ENCODE measurements at places on chromosomes 3 and 15.

GRCh38 chr15:38508647-38509046 is 54.7 kb downstream of the FAM98B start:
- no peak for DNase-seq

GRCh38 chr3:58728723-58729122 is 62.1 kb upstream of the FAM3D start:
- no peak for DNase-seq

DNA sequence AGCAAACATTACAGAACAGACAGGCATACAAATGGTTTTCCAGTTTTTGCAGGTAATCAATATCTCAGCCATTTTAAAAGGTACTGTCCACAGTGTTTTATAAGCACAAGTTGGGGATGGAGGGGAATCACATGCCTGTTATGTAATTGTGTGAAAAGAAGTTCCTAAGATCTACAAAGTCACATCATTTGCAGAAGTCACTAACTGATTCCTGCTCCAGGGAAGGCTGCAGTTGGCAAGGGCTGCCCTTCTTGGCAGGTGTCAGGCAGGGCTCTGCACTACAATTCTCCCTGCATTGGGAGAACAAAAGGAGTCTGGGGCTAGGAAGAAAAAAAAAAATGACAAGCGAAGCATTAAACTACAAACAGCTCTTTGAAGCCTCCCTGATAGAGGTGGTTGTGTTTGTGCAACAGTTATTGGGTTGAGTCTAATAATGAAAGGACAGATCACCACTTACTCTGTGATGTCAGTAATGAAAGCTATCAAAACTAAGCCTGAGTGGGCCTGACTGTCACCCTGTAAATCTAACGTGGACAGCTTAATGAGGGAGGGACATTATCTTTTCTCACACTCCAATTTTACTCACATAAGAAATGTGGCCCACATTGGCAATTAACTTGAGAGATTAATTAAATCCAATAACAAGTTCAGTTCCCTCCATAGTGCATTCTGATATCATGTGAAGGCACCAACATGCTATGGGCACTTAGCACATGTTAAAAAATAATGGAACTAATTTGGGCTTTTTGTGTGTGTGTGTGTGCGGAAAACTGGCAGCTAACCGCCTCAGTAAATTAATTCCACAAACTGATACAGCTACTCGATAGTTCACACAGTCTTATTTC is 242.9 kb downstream of the FHIT start:
- no peak for DNase-seq

GRCh38 chr15:35929740-35930444 is 383.9 kb upstream of the DPH6 start:
- no peak for DNase-seq

DNA sequence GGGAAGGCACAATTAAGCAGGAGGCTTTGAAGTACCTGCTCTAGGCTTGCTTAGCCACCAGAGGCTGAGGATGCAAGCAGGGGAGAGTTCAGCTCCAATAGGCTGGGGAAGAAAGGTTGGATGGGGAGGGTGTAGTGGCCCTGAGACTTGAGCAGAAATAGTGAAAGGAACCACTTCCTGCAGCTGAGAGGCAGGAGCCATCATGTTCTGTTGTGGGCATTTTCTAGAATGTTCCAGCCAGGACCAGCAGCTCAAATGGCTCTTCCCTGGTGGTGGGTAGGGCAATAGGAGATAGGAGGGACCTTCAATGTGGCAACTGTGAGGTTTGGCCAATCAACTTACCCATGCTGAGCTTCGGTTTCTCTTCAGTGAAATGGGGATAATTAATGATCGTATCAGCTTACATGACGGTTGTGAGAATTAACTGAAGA is 79.1 kb upstream of the CGNL1 start:
- no peak for DNase-seq

DNA sequence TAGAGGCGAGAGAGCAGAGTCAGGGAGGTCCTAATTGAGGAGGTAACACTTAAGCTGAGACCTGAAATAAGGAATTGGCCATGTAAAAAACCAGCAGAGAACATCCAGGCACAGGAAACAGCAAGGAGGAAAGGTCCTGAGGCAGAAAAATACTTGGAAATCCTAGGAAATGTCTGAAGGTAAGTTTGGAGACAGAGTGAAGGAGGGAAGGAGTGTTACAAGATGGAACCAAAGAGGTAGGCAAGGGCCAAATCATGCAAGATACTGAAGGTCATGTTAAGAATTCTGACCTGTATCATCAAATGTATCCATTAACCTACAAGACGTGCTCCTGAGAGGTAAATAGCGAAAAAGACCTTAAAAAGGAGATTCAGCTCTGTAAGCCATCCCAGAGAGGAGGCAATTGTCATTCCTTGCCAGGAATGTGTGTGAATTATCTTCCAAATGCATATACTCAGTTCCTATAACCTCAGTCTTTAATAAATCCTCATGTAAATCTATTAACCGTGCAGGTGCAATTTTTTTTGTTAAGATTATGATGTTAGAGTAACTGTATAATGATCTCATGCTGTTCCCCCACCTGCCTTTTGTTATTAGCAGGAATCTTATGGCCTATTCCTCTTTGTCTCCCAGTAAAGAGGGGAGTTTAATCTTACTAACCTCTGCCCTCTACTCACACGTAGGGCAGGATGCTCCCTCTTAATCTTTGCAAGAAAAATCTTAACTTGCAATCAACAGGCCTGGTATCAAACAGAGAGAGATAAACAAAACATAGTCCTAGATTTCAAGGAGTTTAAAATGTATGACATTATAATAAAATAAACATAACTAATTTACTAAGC is 166.9 kb downstream of the ULK4 start:
- no peak for DNase-seq
